ENCODE measurements at places on chromosomes 4 and X.

DNA sequence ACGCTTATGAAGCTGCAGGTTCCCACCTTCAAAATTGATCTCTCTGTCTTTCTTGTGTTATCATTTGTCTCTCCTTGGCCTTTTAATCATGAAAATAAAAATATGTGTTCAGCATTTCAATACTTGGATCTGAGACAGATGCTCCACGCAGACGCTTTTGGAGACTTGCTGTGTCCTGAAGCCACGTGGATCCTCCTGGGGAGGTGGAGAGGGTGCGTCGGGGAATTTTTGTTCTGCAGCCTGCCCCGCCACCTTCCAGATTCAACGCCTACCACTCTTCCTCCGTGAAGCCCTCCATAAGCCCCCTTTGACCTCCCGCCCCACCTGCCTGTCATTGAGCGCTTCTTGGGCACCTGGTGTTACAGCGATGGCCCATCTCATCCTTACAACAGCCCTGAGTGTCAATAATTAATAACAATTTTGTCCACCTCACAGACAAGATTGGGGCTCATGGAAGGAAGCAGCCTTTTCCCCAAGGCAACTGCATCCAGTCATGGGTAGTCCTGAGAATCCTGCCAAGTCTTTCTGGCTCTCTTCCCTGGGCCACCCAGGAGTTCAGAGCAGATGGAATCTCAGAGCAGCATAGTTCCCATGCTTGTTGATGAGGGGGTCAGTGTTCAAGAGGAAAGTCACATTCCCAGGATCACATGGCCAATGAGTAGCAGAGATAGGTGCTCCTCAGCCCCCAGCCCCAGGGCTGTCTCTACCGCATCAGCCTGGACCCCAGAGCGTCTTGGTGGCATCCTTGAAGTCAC, 172.6 kb upstream of the PSAPL1 start:
- DNase-seq: no peak

DNA sequence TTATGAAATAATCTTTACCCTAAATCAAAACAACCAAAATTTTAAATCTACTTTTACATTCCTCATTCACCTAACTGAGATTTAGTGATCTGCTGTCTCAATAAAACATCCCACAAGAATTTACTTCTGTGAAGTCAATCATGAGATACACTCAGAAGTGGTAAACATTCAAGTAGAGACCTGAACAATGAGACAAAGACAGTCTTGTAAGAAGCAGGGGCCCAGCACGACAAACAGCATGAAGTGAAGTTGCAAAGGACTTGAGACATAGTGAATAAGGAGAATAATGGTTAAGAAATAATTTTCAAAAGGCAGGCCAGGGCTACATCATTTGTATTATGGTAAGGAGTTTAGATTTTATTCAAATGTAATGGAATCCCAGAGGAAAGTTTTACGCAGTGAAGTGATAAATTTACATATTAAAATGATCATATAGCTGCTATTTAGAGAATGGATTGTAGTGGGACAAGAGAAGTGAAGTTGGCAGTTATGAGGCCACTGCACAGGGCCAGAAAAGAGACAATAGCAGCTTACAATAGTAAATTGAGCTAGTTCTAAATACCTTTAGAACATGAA, 101.9 kb downstream of the MAB21L2 start:
- DNase-seq: no peak

DNA sequence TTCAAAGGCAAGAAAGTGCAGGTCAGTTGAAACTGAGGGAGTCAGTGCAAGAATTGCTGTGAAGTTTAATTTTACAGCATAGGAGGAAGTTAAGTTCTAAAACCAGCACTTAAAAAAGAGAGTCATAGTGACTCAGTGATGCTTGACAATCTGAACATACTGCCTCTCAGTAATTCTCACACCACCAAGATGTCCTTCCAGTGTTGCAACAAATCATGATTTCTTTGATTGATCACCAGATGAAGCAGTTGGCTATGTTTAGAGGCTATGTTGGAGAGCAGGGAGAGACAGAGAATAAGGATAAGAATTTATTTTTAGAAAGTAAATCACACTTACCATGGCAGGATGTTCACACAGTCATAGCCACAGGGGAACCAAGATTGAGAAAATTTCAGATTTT, 13.2 kb downstream of the TRIM2 start:
- DNase-seq: no peak

DNA sequence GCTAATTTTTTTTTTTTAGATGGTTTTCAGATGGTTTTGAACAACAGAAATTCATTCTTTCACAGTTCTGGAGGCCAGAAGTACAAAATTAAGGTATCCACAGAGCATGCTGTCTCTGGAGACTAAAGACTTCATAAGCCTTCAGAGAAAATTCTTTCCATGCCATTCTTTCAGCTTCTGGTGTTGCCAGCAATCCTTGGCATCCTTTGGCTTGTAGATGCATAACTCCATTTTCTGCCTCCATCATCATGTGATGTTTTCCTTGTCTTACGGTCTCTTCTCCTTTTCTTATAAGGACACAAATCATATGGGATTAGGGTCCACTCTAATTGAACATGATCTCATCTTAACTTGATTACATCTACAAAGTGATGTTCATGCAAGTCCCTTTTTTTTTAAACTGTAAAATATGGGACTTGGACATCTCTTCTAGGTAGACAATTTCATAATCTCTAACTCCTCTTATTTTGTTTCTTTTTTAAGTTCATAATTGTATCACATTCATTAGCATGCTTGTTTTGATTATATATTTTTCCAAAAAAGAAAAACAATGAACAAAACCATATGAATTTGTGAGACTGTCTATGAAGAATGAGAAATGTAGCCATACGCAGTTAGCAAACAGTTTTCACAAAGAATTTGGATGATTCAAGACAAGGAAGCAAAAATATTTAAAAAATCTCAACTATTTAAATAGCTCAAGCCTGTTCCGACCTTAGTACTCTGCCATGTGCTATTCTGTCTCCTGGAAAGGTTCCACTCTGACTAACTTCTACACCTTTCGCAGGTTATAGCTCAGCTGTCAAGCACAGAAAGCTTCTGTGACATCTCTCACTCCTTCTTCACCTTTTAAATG, 53.1 kb upstream of the GIMD1 start:
- no peak for DNase-seq

DNA sequence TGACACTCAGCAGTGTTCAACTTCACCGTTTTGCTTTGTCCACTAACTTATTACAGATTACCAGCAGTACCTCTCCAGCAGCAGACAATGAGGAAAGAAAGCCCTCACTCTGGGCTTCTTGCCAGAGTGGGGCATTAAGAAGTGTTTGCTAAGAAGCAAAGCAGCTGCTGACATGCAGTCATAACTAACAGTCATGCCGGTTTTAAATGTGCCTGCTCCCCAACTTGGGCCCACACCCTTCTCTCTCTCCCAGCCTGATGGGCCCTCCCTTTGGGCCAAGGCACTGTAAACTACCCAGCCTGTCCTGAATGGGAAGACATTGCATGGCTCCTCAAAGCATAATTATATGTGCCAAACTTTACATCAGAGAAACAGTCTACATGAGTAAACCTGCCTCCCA, 54.6 kb upstream of the HHIP start:
- DNase-seq: peak; percentile 63

DNA sequence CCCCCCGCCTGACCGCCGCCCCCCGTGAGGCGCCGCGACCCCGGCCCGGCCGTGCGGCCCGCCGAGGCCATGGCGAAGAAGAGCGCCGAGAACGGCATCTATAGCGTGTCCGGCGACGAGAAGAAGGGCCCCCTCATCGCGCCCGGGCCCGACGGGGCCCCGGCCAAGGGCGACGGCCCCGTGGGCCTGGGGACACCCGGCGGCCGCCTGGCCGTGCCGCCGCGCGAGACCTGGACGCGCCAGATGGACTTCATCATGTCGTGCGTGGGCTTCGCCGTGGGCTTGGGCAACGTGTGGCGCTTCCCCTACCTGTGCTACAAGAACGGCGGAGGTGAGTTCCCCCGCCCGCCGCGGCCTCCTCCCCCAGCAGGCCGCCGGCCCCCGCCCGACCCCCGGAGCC, 780 bp downstream of the SLC6A8 start:
- DNase-seq: no peak

Data from Jurkat, Clone E6-1 (cell line).